ENCODE measurements at places on chromosomes 11 and 22.

- no peak for DNase-seq
Observed at GRCh38 chr11:17719938-17720795, 796 bp downstream of the MYOD1 start.

- DNase-seq: no peak
Observed at GRCh38 chr22:23383491-23384361, 196.4 kb downstream of the IGLL1 start.

GRCh38 chr11:103987629-103988594, 48.5 kb upstream of the DDI1 start:
- no peak for DNase-seq

DNA sequence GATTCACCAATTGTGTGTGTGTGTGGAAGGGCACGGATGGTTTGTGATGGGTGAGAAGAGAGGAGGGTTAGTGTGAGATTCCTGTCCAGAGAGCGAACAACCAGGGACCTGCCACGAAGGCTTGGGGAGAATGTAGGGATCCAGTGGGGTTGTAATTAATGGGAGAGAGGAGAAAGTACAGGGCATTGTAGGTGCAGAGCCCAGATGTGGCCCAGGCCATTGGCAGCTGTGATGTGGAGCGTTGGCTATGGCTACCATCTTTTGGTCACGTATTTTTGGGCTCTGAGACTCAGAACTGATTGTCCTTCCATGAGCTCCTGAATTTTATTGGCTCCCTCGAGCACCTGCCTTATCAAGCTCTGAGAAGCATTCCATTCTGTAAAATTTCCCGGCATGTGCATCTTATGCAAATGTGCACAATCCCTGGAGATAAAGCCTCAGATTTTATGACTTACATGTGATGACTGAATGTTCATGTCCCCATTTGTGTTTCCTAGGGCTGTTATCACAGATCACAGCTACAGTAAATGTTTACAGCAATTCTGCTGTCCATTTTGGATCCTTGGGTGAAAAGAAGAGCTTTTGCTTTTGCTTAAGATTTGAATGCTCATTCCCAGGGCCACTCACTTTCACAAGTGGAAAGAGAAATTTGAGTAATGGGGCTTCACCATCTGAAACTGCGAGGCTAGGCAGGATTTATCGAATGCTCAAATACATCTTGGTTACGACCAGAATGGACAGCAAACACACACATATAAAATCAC, 33.1 kb downstream of the SLC5A1 start:
- no peak for DNase-seq

- DNase-seq: peak; percentile 29
Observed at GRCh38 chr11:20131788-20132666, 28.2 kb downstream of the DBX1 start.

DNA sequence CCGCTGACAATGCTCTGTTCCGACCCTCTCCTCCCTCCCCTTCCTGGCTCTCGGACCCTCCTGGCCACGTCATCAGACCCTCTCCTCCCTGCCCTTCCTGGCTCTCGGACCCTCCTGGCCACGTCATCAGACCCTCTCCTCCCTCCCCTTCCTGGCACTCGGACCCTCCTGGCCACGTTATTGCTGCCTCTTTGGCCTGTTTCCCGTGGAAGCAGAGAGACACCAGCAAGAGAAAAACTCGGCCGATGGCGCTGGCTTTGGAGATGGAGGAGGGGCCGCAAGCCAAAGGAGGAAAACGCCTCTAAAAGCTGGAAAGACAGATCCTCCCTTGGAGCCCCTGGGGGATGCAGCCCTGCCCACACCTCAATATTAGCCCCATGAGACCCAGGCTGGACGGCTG, 463.3 kb downstream of the BRD1 start:
- no peak for DNase-seq

- no peak for DNase-seq
Observed at GRCh38 chr11:116598556-116598955, 174.2 kb downstream of the BUD13 start.

DNA sequence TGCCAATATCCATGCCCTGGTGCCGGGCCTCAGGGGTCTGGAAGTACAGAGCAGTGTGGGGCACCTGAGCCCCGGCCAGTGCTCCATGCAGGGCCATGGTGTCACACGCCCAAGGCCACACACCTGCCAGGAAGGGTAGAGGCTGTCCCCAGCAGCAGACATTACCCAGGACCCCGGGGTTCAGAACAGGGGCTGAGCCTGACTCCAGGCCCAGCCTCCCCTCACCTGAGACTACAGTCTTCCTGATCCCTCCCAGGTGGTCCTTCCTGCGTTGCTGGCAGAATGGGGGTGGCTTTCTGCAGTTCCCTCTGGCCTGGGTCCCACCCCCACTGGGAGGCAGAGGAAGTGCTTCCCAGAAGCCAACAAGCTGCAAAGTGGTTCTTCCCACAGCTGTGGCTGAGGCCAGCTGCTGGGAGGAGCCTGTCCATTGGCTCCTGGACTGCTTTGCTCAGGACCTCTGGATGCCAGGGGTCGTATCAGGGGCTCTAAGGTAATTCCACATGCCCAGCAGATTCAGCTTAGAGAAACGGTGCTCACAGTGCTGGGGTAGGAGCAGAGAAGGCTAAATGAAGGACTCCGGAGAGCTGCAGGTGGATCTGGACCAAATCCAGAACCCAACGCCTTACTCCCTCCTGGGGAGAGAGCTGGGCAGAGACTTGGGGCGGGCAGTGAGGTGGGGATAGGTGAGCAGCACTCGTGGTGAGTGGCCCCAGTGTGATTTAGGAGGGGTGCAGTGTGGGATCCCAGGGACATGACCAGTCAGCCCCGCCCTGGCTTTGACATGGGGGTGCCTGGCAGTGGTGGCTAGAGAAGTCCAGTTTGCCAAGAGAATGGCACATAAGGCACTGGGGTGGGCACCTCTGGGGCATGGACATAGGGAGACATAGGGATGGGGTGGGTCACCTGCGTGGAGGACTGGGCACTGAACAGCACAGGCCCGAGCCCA, 12.6 kb downstream of the TCIRG1 start:
- no peak for DNase-seq

Data from inflammatory macrophage treated with lipopolysaccharide for 4 hours (primary cell).